ENCODE measurements at places on chromosomes 6 and 20.

DNA sequence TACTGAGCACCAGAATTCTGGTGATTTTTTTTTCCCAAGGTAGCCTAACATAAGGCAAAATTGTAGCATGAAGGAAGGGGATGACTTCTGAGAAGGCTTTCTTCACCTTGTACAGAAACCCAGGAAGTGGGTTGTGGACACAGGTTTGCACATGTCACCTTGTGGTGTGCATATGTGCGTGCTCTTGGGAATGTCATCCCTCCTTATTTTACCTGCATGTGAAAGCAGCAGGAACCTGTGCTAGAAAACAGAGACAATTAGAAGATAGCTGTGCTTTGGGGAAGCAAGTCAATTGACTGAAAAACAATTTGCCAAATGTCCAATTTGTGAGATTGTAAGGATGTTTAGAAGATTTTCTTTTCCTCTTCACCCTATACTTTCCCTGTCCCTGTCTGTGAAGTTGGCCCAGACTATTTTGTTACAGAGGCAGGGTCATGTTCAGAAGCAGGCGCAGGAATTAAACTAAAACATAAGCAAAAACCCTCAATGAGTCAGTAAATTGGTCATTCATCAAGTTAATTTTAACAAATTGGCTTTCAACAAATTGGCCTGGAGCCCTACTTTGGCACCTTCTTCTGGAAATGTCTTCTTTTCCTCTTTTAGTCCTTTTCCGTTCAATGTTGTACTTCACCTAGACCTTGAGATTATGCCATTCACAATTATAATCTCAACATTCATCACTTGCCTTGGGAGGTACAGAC is 261.2 kb downstream of the ADGB start:
- DNase-seq = no peak

- no peak for DNase-seq
Observed at GRCh38 chr6:108795814-108796213, 52.4 kb upstream of the ARMC2 start.

DNA sequence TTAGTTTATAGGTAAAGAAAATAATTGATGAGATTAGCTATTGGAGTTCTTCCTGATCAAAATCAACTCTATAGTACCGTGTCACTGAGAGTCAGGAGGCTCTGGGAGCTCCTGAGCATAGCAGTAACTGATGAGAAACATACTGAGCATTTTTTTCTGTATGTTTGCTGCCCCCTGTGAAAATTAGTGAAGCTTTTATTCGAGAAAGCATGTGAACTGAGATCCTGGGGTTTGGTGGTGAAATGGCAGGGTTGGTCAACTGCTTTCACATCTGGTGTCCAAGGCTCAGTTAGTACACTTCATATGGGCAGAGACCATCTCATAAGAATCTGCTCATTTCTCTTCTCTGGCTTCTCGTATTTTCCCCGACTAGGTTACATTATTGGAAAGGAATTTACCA is 4.1 kb upstream of the ABT1 start:
- no peak for DNase-seq

DNA sequence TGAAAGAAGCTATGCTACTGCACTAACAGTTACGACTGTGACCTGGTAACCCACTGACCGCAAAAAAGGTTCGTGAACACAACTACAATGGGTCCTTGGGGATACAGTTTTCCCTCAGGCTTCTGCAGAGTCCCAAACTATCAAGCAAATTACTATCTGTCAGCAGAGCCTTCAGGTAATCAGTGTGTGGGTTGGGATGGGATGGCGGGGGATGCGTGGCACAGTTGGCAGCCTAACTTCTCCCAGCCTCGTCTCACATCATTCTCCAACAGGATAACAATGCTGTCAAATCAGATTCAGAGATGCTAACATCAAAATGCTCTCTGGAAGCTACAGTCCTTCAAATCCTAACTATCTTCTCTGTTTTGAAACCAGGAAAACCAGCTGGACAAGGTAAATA is 102.3 kb downstream of the EPM2A start:
- DNase-seq = no peak
